ENCODE measurements at places on chromosomes 11 and 22. TPM values are rescaled to one million over a fixed set of nuclear protein-coding genes. Genes with fewer than 3 reads are reported as not detected.
A peak's percentile ranks its signal among the peaks of the same experiment; 100 is the strongest.

SLC6A5 gene
- 0.05 TPM for total RNA-seq

DNA sequence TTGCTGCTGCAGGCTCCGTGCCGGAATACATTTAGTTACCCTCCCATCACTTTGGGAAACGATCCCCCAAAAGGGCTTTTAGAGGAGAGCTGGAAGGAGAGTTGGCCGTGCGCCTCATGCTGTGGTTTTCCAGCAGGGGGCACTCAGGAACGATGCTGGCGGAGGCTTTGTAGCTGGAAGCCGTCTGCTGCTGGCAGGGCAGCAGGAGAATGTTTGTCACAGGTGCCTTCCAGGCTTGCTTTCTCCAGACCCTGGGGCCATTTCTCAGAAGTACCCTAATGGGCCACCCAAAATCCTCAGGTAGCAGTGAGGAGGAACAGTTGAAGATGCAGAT is 30.0 kb upstream of the CABP7 start:
- peak overlapping the region; percentile 76 for H3K27ac ChIP-seq
- H3K4me3 ChIP-seq = no peak overlapping the region
- H3K4me1 ChIP-seq = peaks cover 25% of the 10 kb centered on the region
- no peaks in the 10 kb centered on the region for H3K27me3 ChIP-seq
- no peaks in the 10 kb centered on the region for H3K36me3 ChIP-seq

- no peaks in the 10 kb centered on the region for H3K36me3 ChIP-seq
- no peak overlapping the region for H3K4me3 ChIP-seq
- peaks cover 5% of the 10 kb centered on the region for H3K27me3 ChIP-seq
- no peak for DNase-seq
- peaks cover 7% of the 10 kb centered on the region for H3K4me1 ChIP-seq
Measured at GRCh38 chr11:63558459-63559157, 4.6 kb downstream of the PLAAT2 start.

- no peaks in the 10 kb centered on the region for H3K27me3 ChIP-seq
- H3K36me3 ChIP-seq = no peaks in the 10 kb centered on the region
- no peak overlapping the region for H3K27ac ChIP-seq
- no peak for DNase-seq
- no peak overlapping the region for H3K4me3 ChIP-seq
- H3K4me1 ChIP-seq = no peaks in the 10 kb centered on the region
Measured at GRCh38 chr11:66868082-66868725, 11.3 kb downstream of the LRFN4 start.

GRCh38 chr11:46508360-46508759 is 85.5 kb downstream of the AMBRA1 start:
- H3K4me1 ChIP-seq = peaks cover 7% of the 10 kb centered on the region
- no peaks in the 10 kb centered on the region for H3K27me3 ChIP-seq
- H3K36me3 ChIP-seq = peaks cover 12% of the 10 kb centered on the region
- no peak for DNase-seq
